ENCODE measurements at places on chromosomes 1 and 21.

GRCh38 chr1:41213341-41213740 lies 28.8 kb downstream of the SCMH1 start:
- no peak for DNase-seq

DNA sequence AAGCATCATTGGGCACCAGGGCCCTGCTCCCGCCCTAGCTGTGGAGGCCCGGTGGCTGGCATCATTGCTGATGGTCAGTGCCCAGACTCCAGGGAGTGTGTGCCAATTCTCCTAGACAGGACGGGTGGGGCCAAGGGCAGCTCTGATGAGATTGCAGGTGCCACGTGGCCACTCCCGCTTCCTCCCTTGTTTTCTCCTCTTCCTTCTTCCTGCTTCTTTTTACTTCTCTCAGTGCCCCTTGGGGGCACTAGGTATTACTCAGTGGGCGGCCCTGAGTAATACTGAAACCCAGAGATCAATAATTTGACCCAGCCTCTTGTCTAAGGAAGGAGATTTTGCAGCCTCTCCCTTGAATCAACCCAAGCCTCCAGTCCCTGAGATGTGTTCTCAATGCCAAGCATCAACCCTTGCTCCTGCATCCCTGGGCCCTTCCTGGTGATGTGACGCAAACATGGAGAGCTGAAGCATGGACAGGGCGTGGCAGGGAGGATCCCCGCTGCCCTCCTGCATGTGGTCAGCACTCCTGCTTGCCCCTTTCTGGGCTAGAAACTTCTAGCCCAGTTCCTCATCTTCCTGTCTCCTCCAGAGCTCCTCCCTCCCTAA lies 32.4 kb downstream of the CDK18 start:
- peak; percentile 50 for DNase-seq

DNA sequence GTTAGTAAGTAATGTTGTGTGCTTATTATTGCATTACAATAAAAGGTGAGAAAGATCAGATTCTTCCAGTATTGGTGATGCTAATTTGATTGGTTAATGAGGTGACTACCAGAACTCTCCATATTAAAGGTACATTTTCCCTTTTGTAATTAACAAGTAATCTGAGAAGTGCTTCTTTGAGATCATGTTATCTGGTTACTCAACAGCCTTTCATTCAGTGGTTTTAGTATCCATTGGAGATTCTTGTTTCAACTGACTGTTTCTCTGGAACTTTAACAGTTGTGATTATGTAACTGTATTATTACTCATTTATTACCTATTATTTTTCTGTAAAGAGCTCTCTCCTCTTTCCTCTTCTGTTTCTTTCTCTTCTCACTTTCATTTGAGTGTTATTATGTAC lies 86.7 kb downstream of the PEX14 start:
- DNase-seq: no peak

- no peak for DNase-seq
These were observed 143.1 kb downstream of the PLPP3 start for GRCh38 chr1:56436296-56436695.

DNA sequence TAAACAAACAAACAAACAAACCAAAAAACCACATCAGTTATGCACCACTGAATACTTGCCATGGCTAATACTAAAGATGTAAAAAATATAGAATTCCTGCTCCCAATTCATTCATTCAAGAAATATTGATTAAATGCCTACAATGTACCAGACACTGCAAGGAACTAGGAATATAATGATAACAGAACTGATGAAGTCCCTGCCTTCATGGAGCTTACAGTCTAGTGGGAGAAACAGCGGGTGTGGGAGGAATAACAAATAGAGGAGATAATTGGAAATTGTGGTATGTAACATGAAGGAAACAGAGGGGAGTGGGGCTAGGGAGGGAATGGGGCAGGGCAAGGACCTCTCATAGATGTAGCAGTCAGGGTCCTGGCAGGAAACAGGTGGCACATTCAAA lies 58.6 kb upstream of the NBL1 start:
- no peak for DNase-seq

DNA sequence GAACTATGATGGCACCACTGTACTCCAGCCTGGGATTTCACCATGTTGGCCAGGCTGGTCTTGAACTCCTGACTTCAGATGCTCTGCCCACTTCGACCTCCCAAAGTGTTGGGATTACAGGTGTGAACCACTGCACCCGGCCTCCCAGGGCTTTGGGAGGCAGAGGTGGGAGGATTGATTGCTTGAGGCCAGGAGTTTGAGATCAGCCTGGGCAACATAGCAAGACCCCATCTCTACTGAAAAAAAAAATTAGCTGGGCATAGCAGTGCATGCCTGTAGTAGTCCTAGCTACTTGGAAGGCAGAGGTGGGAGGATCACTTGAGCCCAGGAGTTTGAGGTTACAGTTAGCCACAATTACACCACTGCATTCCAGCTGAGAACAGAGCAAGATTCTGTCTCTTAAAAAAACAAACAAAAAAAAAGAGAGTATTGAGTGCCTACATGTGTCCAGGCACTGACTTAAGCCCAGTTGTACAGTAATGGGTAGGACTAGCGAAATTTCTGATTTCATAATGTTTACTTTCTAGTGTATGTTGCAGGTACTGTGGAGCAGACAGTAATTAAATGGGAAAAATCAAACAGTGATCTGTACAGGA lies 4.2 kb downstream of the MANEAL start:
- DNase-seq: no peak

- DNase-seq: no peak
These were observed 668.7 kb downstream of the MRPL39 start for GRCh38 chr21:24938573-24938972.

DNA sequence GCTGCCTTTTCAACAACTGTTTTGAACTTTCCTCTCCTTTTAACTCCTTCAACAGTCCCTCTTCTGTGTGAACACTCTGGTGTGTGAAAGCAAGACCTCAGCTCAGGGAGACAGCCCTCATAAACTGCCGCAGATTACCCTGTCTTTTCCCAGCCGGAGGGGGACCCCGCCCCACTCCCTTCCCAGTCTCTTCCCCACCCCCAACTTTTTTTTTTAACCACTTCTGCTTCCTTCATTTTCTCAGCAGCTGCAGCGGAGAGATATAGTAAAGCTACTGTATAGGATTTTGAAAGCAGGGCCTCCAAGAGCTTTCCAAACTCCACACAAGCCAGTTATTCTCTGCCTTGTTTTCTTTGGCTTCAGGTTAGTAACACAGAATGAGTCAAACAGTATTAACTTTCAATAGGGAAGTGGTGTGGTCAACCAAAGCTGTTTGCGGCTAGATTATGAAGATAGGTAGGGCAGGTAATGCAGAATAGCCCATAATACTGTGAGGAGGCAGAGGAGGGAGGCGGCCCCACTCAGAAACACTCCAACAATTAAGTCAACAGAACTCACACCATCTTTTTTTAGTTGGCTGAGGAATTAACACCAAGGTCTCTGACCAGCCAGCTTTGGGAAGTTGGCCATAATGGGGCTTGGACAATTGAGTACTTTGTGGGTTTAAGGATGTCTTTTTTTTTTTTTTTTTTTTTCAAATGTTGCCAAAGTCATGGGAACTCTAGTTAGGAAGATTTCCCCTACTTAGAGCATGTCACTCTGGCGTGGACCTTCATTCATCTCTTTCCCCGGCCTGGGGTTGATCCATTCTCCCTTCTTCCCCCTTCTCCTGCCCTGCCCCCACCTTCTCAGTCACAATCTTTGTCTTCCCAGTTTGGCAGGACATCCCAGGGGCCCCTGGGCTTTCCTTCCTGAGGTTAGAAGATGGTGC lies 177.0 kb downstream of the CLIC6 start:
- peak; percentile 30 for DNase-seq

GRCh38 chr1:87795615-87796337 lies 467.1 kb downstream of the LMO4 start:
- DNase-seq: no peak

- no peak for DNase-seq
These were observed 8.8 kb downstream of the PBX1 start for GRCh38 chr1:164567774-164568173.

DNA sequence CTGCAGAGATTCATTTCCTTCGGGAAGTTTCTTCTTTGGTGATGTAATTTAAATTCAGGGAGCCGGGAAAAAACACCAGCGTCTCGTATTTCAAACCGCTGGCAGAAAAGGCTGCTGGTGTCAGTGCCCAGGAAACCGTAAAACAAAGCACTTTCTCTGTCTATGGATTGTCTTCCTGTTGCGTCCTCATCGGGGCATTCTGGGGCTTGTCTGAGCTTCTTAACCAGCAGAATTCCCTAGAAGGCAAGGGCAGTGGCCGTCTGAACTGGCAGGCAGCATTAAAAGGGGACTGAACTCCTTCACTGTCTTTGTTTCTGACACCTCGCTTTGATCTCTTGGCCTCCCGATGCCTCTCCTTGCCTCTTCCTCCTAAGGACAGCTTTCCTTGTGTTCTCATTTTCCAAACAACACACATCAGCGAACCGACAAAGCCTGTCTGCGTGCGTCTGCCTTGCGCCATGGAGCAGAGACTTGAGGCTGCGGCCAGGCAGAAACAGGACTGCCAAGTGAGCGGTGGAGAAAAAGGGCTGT lies 391.6 kb upstream of the VAMP3 start:
- DNase-seq: peak; percentile 12

GRCh38 chr1:84078108-84078841 lies 65.8 kb upstream of the PRKACB start:
- DNase-seq: no peak

DNA sequence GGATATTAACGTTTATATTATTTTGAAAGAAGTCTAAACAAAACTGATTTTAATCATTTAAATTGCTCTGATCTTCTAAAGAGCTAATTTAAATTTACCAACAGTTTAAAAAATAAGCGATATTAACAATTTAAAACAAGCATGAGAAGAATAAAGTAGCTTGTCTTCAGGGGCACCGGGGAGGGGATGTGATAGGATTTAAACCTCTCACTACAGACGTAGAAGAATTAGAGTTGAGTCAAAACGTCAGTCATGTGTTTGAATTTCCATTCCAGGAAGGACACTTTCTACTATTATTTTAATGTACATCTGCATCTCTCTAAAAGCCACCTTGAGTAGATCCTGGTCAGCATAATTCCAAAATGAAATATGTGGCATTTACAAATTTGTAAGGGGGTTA lies 58.2 kb upstream of the TPTE start:
- DNase-seq: no peak

GRCh38 chr1:185445594-185445993 lies 128.6 kb upstream of the IVNS1ABP start:
- no peak for DNase-seq

DNA sequence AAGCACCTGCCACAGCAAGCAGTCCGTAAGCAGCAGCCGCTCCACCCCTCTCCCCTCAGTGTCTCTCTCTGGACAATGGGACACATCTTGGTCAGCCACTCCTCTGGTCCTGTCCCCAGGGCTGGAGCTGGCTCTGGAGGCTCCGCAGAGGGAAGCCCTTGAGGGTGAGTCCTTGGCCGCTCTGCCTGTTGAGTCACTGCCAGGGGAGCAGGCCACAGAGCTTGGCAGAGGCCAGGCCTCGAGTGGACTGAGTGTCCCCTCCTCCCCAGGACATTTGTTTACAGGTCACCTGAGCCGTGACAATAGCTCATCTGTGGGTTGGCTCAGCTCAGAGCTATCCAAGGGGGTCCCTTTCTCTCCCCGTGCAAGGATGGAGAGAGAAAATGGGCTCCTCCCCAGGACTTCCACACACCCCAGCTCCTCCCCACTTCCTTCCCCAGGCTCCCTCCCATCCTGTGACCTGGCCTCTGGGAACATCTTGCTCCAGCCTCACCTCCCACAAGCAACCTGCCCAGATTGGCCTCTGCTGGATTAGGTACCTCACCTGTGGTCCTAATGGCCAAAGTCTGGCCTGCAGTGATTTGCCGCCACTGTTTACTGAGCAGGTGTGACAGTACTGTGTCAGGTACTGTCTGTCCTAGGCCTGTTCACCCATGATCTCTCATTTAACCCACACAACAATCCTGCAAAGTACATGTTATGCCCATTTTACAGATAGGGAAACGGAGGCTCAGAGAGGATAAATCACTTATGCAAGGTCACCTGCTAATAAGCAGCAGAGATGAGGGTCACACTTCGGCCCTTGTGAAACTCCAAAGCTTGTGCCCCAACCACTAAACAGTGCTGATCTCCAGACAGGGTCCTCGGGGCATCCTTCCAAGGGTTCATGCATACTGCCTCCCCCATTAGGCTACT lies 4.8 kb downstream of the FAM131C start:
- peak; percentile 86 for DNase-seq

DNA sequence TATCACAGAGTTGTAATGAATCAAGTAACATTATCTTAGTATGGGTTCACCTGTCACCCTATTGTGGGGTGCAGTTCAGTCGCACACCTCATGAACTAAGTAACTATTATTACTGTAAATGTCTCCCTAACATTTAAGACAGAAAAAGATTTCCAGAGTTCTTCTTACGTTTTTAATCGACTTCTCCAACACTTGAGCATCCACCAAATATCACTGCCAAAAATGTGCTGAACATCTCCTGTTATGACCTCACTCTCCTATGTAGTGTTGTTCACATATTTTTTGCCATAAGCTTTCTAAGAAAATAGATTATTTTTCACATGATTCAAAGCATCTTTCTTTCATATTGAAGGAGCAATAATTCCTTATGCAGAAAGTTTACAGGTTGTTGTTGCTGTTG lies 1.3 kb downstream of the TTLL7 start:
- DNase-seq: no peak

- DNase-seq: no peak
These were observed 3.7 kb downstream of the KAZN start for GRCh38 chr1:14602136-14602535.

DNA sequence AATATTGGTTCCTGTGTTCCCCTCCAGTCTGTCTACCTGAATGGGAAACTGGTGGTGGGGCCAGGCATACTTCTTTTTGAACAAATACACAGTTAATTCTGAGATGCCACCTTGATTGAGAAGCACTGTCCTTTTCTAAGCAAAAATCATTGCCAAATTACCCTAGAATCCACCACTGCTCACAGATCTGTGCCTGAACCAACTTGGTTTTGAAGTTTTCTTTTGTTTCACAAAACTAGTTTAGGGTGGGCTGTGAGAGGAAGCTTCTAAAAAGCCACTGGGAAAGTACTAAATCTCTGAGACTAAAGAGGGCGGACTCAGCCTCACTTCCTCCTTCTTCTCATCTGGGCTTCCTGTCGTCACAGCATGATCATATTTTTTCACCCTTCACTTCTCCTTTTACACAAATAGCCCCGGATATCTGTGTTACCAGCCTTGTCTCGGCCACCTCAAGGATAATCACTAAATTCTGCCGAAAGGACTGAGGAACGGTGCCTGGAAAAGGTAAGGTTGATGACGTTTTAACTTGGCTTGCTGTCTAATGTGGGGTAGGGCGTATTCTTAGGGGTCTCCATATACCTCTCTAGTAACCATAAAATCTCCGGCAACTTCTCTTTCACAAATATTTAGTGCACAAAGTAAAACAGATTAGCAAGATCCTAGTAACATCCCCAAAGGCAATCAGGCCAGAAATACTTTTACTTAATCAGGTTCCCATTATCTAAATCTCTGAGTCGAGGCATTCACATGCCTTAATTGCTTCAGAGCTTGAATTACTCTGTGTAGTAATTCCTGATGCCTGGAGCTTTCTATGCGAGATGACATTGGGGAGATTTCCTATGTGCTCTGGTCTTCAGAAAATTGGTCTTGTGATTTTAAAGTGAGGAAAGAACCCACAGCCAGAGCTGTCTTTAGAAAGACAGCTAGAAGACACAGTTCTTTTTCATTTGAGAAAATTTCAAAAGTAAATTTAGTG lies at the start of gene CD53:
Gene CD53 (plus strand): TSS at position 404 of the 976 bp plus-strand sequence. CDS start 18,261 bp downstream, outside the sequence.
- DNase-seq: no peak
